Germinal center (tissue), 1 donor: ENCODE measurements at places on chromosomes 7 and 10.

GRCh38 chr7:114825423-114825951 lies 96.4 kb upstream of the MDFIC start:
- DNase-seq = no peak

- DNase-seq = no peak
Measured at GRCh38 chr7:37259319-37259821, 189.3 kb downstream of the ELMO1 start.

DNA sequence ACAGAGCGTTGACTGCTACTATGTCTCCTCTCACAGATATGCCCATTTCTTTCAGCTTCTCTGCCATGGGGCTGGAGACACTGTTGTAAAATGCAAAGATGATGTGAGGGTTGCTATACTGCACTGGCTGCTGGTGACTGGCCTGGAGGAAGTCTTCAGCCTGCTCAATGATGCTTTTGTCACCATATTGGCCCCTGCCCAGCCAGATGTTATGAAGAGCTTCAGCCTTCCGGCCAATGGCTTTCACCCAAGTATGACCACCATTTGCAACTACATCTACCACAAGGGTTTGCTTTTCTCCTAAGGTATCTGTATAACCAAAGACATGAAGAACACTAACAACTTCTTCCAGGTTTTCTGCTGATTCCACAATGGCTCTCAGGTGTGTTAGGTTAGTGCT lies 1.6 kb downstream of the C7orf25 start:
- DNase-seq = no peak

DNA sequence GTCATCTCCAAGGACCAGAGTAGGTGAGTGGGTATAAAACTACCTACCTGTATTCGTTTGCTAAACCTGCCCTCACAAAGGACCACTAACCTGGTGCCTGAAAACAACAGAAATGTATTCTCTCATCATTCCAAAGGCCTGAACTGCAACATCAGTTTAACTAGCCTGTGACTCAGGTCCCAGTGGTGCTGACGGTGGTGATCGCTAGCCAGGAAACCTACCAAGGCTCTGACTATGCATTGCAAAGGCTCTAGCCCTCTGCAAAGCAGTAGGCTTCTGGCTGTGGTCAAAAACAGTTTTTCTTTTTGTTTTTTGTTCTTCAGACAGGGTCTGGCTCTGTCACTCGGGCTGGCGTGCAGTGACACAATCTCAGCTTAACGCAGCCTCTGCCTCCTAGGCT lies 107.5 kb downstream of the NPTX2 start:
- no peak for DNase-seq

DNA sequence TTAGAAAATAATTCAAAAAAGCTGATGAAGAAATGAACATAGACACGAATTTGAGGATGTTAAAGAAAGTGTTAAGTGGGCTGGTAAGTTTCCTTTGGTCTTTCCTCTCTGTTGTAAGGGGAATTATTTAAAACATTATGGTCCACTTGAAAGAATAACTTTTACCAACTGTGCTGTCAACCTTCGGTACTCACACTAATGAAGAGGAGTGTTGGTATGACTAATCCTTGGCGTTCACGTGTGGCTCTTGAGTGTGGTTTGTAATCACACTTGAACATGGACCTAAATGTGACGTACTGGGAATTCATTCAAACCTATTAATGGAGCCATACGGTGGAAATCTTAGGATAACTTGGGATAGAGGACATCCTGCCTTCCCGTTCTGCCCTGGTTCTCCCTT lies 41.3 kb downstream of the TBXAS1 start:
- DNase-seq = no peak

GRCh38 chr10:54133203-54133602 lies 667.8 kb downstream of the PCDH15 start:
- no peak for DNase-seq

GRCh38 chr7:50957431-50957830 lies 174.7 kb upstream of the GRB10 start:
- no peak for DNase-seq
